GM12892 (cell line): ENCODE measurements at places on chromosomes 1 and 21.

- DNase-seq: no peak
Observed at GRCh38 chr1:197808880-197809279, 33.6 kb upstream of the DENND1B start.

DNA sequence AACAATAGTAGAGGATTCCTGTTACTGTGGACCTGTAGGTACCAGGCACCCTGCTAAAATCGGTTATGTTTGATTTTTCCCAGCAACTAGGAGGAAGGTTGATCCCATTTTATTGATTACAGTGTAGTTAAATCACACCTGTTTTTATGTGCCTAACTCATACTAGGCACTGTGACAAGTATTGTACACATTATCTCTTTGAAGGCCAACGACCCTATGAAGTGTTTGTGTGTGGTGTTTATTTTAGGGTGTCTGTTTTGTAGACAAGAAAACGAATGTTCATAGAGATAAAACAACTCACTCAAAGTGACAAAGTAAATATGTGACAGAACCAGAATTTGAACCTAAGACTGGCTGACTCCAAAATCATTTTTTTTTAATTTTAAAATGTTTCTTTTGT is 49.5 kb downstream of the FGGY start:
- no peak for DNase-seq

- no peak for DNase-seq
Observed at GRCh38 chr1:145982010-145982723, 14.2 kb downstream of the TXNIP start.

DNA sequence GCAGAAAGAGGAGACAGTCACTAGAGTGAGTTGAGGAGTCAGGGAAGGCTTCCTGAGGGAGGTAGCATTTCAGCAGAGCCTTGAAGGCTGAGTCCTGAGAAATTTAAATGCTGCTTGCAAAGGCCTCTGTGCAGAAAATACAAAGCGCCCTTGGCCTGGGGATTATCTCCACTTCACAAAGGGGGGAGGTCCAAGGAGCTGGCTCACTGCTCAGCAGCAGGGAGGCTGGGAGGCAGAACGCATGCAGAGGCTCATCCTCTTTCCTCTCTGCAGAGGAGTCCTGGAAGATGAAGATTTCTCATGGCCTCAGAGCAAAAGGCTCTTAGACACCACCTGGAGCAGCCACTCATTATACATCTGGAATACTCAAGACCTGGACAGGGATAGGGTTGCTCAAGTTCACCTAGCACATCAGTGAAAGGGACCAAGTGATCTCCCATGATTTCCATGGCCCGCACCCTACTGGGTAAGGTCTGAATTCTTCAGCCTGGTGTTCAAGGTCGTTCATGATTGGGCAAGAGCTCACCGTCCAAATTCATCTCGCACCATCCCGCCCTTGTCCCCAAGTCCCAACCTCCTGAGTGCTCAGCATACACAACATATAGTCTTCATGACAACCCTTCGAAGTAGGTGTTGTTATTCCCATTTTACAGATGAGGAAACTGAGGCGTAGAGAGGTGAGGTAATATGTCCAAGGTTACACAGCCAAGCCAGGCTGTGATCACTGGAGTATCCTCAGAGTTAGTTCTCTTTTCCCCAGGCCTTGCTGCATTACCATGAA is 9.0 kb downstream of the SLC1A7 start:
- DNase-seq: no peak

DNA sequence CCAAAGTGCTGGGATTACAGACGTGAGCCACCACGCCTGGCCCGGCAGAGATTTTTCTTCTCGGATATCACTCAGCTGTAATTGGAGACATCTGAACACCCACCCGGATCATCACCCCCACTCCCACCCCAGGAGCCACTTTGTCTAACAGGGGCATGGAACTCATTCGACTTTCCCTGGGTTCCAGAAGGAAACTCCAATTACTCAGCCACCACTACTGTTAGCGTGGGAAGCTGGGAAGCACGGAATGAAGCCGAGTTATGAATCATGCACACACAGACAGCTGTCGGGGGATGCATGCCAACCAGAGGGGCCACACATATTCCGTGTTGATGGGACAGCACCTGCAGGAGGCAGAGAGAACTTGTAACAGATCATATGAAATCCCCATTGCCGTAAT is 85.2 kb downstream of the HLCS start:
- no peak for DNase-seq
